ENCODE measurements at places on chromosomes 2 and 18. TPM values are rescaled to one million over a fixed set of nuclear protein-coding genes. Genes with fewer than 3 reads are reported as not detected.

MYO3B gene
- polyA plus RNA-seq, result 0.05 TPM

CYTIP gene
- polyA plus RNA-seq, result 1.00 TPM

AKAIN1 gene
- not detected for polyA plus RNA-seq

LRP2 gene
- not detected for polyA plus RNA-seq

MOGAT1 gene
- not detected for polyA plus RNA-seq

SCG2 gene
- polyA plus RNA-seq, result 4.1 TPM

RNASEH1 gene
- 11.0 TPM for polyA plus RNA-seq

GRCh38 chr2:26528836-26529235, 50.9 kb upstream of the OTOF start:
- no peaks in the 10 kb centered on the region for H3K36me3 ChIP-seq
- no peaks in the 10 kb centered on the region for H3K4me1 ChIP-seq
- H3K4me3 ChIP-seq, result no peak overlapping the region

IHH gene
- 2.0 TPM for polyA plus RNA-seq

TMEM198 gene
- 7.4 TPM for polyA plus RNA-seq

CERKL gene
- 0.38 TPM for polyA plus RNA-seq

ORC2 gene
- polyA plus RNA-seq, result 5.6 TPM

REEP1 gene
- 4.5 TPM for polyA plus RNA-seq

GRCh38 chr2:231128541-231128940, 3.7 kb upstream of the HTR2B start:
- no peaks in the 10 kb centered on the region for H3K4me1 ChIP-seq
- H3K27ac ChIP-seq, result no peak overlapping the region
- H3K27me3 ChIP-seq, result no peaks in the 10 kb centered on the region
- H3K4me3 ChIP-seq, result no peak overlapping the region

GRCh38 chr2:166727095-166727494, 161.2 kb upstream of the XIRP2 start:
- H3K4me1 ChIP-seq, result no peaks in the 10 kb centered on the region
- no peaks in the 10 kb centered on the region for H3K36me3 ChIP-seq
- no peaks in the 10 kb centered on the region for H3K27me3 ChIP-seq

- no peak overlapping the region for H3K27ac ChIP-seq
- H3K36me3 ChIP-seq, result no peaks in the 10 kb centered on the region
- no peak overlapping the region for H3K4me3 ChIP-seq
- DNase-seq, result no peak
Observed at GRCh38 chr2:111049792-111050640, 70.7 kb upstream of the BCL2L11 start.

- H3K27ac ChIP-seq, result no peak overlapping the region
- no peaks in the 10 kb centered on the region for H3K4me1 ChIP-seq
- H3K36me3 ChIP-seq, result no peaks in the 10 kb centered on the region
- H3K4me3 ChIP-seq, result no peak overlapping the region
- H3K27me3 ChIP-seq, result no peaks in the 10 kb centered on the region
Observed at GRCh38 chr2:122333932-122334331, 578.5 kb downstream of the TSN start.

DNA sequence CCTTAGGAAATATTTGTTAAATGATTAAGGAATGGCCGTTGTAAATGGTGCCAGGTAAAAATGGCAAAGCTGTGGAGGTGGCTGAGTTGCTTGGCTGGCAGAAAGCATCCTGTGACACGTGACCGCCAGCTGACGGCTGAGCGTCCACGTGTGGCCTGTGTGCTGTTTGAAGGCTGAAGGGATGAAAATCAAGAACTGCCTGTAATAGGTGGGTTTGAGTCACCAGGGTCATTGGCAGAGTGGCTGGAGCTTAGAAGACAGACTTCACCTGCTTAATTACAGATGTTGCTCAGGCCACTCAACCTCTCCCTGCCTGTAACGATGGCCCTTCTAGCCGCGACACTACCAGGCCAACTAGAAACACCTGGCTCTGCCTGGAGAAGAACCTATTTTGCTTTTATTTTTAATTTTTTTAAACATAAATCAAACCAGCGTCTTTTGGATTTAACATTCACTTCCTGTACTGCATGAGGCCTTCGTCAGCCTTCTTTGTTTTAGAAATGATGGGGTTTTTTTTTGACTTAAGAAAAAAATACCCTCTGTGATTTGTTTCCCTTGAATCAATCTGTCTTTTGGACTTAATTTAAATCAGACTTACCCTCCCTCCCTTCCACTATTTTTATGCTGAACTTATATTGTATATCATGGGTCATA, 206.5 kb downstream of the PRKCE start:
- no peaks in the 10 kb centered on the region for H3K36me3 ChIP-seq
- H3K4me1 ChIP-seq, result no peaks in the 10 kb centered on the region
- no peak for DNase-seq
- H3K27me3 ChIP-seq, result no peaks in the 10 kb centered on the region
- no peak overlapping the region for H3K4me3 ChIP-seq
- no peak overlapping the region for H3K27ac ChIP-seq

GRCh38 chr2:120866071-120866470, 130.4 kb downstream of the GLI2 start:
- H3K27ac ChIP-seq, result no peak overlapping the region
- no peaks in the 10 kb centered on the region for H3K36me3 ChIP-seq
- H3K4me3 ChIP-seq, result no peak overlapping the region
- H3K4me1 ChIP-seq, result no peaks in the 10 kb centered on the region
- no peaks in the 10 kb centered on the region for H3K27me3 ChIP-seq

GRCh38 chr2:224438726-224439125, 36.8 kb upstream of the FAM124B start:
- H3K4me3 ChIP-seq, result no peak overlapping the region
- no peak for DNase-seq
- H3K27me3 ChIP-seq, result no peaks in the 10 kb centered on the region
- no peaks in the 10 kb centered on the region for H3K36me3 ChIP-seq
- no peaks in the 10 kb centered on the region for H3K4me1 ChIP-seq

DNA sequence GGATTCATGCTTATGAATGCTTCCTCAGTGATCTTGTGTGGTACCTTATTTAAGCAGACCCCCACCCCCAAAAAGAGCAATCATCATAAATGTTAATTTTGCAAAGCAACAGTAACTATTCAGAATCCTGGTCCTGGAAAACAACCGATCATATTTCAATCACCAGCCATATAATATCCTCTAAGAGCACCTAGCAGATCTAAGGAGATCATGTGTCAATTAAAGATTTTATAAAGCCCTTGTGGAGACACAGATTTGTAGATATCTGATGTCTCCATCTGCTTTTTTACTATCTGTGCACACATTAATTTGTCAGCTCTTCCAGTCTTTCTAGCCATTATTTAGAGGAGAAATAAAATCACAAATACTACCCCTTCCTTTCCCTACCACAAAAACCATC, 423.7 kb downstream of the TGIF1 start:
- peak overlapping the region; percentile 28 for H3K27ac ChIP-seq
- H3K4me3 ChIP-seq, result peak overlapping the region; percentile 53
- no peaks in the 10 kb centered on the region for H3K27me3 ChIP-seq
- no peaks in the 10 kb centered on the region for H3K4me1 ChIP-seq
- DNase-seq, result no peak
- no peaks in the 10 kb centered on the region for H3K36me3 ChIP-seq

MC4R gene
- polyA plus RNA-seq, result not detected

BMP10 gene
- polyA plus RNA-seq, result not detected

TRIM43 gene
- not detected for polyA plus RNA-seq

- H3K36me3 ChIP-seq, result no peaks in the 10 kb centered on the region
- no peak overlapping the region for H3K27ac ChIP-seq
- no peaks in the 10 kb centered on the region for H3K4me1 ChIP-seq
- DNase-seq, result no peak
Observed at GRCh38 chr2:147172493-147173188, 672.2 kb upstream of the ACVR2A start.

GRCh38 chr2:20609349-20609994, 41.4 kb downstream of the HS1BP3 start:
- peaks cover 1% of the 10 kb centered on the region for H3K4me1 ChIP-seq
- no peak overlapping the region for H3K27ac ChIP-seq
- H3K36me3 ChIP-seq, result no peaks in the 10 kb centered on the region
